Purkinje cell (primary cell): ENCODE measurements at places on chromosomes 4 and X. TPM values are rescaled to one million over a fixed set of nuclear protein-coding genes. Genes with fewer than 3 reads are reported as not detected.

CENPVL3 gene
- not detected in 2 replicates for polyA plus RNA-seq

AKAP4 gene
- not detected in 2 replicates for polyA plus RNA-seq

NAA11 gene
- polyA plus RNA-seq: not detected in 2 replicates

NXF2B gene
- not detected in 2 replicates for polyA plus RNA-seq

DSPP gene
- polyA plus RNA-seq: not detected in 2 replicates

S100P gene
- polyA plus RNA-seq: 1.0 TPM in 1 of 2 replicates, not detected in the other

ADH1C gene
- polyA plus RNA-seq: not detected in 2 replicates

MTMR8 gene
- 0.15 TPM in 1 of 2 replicates, not detected in the other for polyA plus RNA-seq

OTUD6A gene
- not detected in 2 replicates for polyA plus RNA-seq

TBL1X gene
- polyA plus RNA-seq: 4.2 and 5.3 TPM in 2 replicates

CCDC149 gene
- 2.2 TPM in 2 replicates for polyA plus RNA-seq

COX7B gene
- 3,966 and 5,076 TPM in 2 replicates for polyA plus RNA-seq

SMPX gene
- polyA plus RNA-seq: 432 and 471 TPM in 2 replicates

IL21 gene
- polyA plus RNA-seq: not detected in 2 replicates

JAKMIP1 gene
- 24.6 and 30.5 TPM in 2 replicates for polyA plus RNA-seq

ABHD18 gene
- 3.5 and 6.5 TPM in 2 replicates for polyA plus RNA-seq

TIGD4 gene
- polyA plus RNA-seq: 0.59 TPM in 1 of 2 replicates, not detected in the other

TLR8 gene
- polyA plus RNA-seq: not detected in 2 replicates

MAGEE2 gene
- 5.1 TPM in 1 of 2 replicates, not detected in the other for polyA plus RNA-seq

CXCR3 gene
- not detected in 2 replicates for polyA plus RNA-seq

CPE gene
- 852 and 876 TPM in 2 replicates for polyA plus RNA-seq

SEPTIN11 gene
- 486 and 545 TPM in 2 replicates for polyA plus RNA-seq

STX18 gene
- 35.3 and 38.2 TPM in 2 replicates for polyA plus RNA-seq

TRIM60 gene
- polyA plus RNA-seq: not detected in 2 replicates

ZNF732 gene
- polyA plus RNA-seq: not detected in 2 replicates

AKAP14 gene
- polyA plus RNA-seq: 0.51 and 4.3 TPM in 2 replicates

HTN1 gene
- not detected in 2 replicates for polyA plus RNA-seq

ANXA3 gene
- 0.48 and 1.5 TPM in 2 replicates for polyA plus RNA-seq

IQSEC2 gene
- 0.06 and 1.2 TPM in 2 replicates for polyA plus RNA-seq

P2RY4 gene
- polyA plus RNA-seq: not detected in 2 replicates

PPBP gene
- not detected in 2 replicates for polyA plus RNA-seq

ATOH1 gene
- not detected in 2 replicates for polyA plus RNA-seq

MGAT4D gene
- not detected in 2 replicates for polyA plus RNA-seq

MAD2L1 gene
- polyA plus RNA-seq: 9.4 and 18.1 TPM in 2 replicates

BEX2 gene
- 398 and 432 TPM in 2 replicates for polyA plus RNA-seq

SRPX2 gene
- polyA plus RNA-seq: not detected in 2 replicates

NAP1L5 gene
- polyA plus RNA-seq: 81.0 and 96.6 TPM in 2 replicates

LINC00632 gene
- polyA plus RNA-seq: 471 and 485 TPM in 2 replicates

HTR2C gene
- polyA plus RNA-seq: 0.36 TPM in 1 of 2 replicates, not detected in the other
